ENCODE measurements at places on chromosomes 1 and 21. TPM values are rescaled to one million over a fixed set of nuclear protein-coding genes. Genes with fewer than 3 reads are reported as not detected.
A peak's percentile ranks its signal among the peaks of the same experiment; 100 is the strongest.

Gene BACE2
- total RNA-seq: 31.3 TPM

Gene DENND2D
- 4.8 TPM for total RNA-seq

Gene AQP10
- total RNA-seq: 1.00 TPM

Gene DPH5
- 61.7 TPM for total RNA-seq

- DNase-seq: no peak
- peaks cover 19% of the 10 kb centered on the region for H3K36me3 ChIP-seq
- H3K27ac ChIP-seq: no peak overlapping the region
- no peak overlapping the region for H3K4me3 ChIP-seq
- peaks cover 5% of the 10 kb centered on the region for H3K4me1 ChIP-seq
Measured at GRCh38 chr1:111191496-111191895, 8.9 kb downstream of the DENND2D start.

DNA sequence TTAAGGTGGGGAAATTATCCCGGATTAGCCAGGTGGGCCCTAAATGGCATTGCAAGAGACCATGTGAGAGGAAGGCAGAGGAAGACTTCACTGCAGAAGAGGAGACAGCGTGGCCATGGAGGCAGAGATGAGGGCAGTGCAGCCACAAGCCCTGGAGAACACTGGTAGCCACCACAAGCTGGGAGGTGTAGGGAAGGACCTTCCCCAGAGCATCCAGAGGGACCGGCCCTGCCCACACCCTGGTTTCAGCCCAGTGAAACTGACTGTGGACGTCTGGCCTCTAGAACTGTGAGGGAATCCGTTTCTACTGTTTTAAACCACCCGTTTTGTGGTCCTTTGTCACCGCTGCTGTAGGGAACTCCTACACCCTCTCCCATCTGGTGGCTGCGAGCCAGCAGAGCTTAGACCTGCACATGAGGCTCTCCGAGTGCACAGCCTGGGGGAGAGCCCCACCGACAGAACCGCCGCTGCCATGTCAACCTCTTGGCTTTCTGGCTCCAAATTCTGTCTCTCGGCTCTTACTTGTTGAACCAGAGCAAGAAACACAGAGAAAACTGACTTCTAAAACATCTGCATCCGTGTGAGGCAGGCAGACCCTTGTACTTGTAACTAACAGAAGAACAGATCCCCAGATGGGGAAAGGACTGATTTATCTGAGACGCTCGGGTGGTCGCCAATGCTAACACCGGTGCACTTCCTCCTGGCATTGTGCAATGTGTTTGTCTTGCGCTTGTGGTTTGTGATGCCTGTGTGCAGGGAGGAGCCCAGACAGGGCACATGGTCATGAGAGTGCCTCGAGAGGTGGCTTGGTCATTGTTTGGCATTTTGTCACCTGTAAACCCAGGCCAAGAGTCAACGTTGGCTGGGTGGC is 90.8 kb upstream of the TMPRSS2 start:
- peaks cover 13% of the 10 kb centered on the region for H3K27me3 ChIP-seq
- H3K27ac ChIP-seq: no peak overlapping the region
- no peak overlapping the region for H3K4me3 ChIP-seq
- H3K4me1 ChIP-seq: peaks cover 12% of the 10 kb centered on the region
- DNase-seq: peak; percentile 31
- no peaks in the 10 kb centered on the region for H3K36me3 ChIP-seq

DNA sequence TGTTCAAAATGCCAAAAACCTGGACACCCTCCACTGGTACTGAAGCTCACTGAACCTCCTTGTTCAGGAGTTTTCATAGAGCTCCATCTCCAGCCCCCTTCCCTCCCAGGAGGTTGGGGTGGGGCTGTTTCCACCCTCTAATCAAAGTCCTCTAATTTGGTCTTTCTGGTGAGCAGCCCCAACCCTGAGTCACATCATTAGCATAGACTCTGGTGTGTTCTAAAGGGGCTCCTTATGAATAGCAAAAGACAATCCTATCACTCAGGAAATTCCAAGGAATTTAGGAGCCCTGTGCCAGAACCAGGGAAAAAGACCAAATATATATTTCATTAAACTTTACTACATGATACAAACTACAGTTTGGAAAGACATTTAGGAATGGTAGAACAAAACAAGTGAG is 13.2 kb upstream of the UBE4B start:
- H3K4me1 ChIP-seq: peaks cover 12% of the 10 kb centered on the region
- peak overlapping the region; percentile 47 for H3K27ac ChIP-seq
- H3K27me3 ChIP-seq: no peaks in the 10 kb centered on the region
- H3K4me3 ChIP-seq: no peak overlapping the region
- H3K36me3 ChIP-seq: no peaks in the 10 kb centered on the region
